ENCODE measurements at places on chromosomes 2 and 18.

DNA sequence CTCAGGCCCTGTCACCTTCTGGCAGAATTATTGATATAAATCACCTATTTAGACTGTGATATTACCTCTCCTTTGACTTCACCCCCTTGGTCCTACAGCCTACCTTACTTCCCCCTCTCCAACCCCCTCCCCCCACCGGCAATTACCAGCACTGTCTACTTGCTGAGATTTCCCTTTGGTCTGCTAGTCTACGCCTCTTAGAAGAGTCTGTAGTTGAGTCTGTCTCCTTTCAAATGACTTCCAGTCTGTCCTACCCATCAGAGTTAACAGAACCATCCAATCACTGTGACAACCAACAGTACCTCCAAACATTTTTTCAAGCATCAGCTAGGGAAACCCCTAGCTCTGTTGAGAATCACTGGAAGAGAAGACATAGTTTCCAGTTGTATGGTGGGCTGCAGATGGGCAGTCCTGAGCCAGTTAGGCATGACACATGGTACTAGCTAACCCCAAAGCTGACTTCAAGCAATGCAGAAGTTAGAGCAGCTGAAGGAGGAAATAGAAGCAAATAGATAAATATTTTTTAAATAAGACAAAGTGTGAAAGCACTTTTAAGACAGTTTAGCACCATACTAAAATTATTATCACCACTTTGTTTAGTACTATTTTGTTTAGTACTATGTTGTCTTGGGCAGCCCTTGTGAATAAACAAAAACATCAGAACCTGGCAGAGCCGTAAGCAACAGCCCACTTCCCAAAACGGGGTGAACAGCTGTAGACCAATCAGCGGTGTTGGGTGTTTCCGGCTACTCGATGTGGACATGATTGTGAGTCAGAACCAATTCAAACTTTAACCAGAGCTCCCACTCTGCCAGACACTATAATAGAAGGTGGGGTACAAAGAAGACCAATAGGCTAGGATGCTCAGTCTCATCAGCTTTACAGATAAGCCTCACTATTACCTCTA is 2.7 kb upstream of the ASNSD1 start:
- no peak for DNase-seq

DNA sequence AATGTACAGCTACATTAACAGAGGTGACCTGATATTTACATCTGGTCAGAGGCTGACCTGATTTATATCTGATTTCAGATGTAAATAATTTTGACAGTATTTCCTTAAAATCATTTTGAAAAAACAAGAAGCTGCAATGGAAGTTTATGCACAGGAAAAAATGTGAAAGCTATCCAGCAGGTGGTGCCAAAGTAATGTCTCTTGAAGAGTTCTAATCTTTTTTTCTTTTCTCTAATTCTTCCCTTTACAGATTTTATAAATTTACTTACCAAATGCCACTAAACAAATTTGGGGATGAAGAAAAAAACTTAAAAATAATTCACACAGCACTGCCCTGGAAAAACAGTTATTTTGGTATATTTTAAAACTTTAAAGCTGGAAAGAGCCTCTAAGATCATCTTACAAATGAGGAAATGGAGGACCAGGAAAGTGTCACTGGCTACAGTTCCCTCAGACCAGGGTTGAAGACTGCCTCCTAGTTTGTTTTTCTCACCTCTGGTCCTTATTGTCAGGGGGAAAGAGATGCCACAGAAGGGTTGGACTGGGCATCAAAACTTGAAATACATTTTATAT is 16.4 kb upstream of the FBLN7 start:
- DNase-seq: peak; percentile 64

DNA sequence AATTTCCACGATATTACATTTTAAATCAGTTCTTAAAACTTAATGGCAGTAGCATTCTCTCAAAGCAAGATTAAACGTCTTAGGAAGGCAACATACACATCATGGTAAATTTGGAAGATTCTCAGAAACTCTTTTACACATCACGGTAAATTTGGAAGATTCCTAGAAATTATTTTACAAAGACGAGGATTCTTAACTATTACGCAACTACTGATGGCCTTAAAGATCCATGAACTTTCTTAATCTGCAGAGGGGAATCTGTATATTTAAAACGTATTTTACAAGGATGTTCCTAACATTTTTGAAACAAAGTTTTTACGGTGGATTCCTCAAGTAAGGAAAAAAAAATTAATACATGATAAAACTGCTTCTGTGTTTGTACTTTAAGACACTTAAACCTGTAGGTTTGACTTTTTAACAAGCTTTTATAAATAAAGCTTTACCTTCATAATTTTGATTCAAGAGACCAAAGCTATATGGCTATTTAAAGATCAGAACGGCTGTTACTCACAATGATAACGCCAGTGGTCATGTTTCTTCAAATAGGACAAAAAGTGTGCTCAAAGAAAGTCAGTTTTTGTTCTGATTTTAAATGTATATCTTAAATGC is 1.7 kb downstream of the ATF2 start:
- no peak for DNase-seq

DNA sequence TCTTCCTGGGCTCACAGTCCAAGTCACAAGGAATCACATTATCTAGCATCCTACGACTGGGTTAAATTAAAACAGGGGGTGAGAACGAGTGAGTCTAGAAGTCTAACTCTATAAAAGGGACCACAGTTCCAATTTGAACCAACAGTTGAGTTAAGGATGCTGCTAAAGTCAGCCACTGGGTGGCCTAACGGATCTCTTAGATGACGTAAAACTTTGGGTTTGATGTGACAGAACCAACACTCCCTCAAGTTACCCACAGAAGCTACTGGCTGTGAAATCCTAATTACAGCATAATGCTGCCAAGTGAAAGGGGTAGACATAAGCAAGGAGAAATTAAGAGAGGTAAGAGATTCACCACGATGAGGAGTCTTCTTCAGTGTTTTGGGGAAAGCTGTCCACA is 32.7 kb upstream of the RUFY4 start:
- no peak for DNase-seq

DNA sequence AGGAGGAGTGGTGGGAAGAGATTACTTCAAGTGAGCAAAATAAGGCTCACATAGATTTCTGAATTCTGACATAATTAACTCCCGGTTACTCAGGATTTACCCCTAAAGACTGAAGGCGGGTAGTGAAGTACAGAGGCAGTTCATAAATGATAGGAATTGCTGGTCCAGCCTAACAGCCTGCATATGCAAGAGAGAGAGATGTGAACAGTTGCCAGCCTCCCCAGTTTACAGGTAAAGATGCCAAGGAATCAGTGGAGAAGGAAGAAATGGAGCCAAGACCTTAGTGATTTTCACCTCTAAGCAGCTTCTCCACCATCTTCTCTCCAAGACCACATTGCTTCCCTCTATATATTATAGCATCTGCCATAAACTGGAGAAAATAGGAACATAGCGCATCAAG is 91.8 kb upstream of the THUMPD2 start:
- DNase-seq: no peak

GRCh38 chr18:48028081-48028480 is 97.6 kb upstream of the SMAD2 start:
- DNase-seq: no peak

GRCh38 chr18:2848247-2849246 is 1.7 kb downstream of the EMILIN2 start:
- no peak for DNase-seq

- peak; percentile 63 for DNase-seq
Observed at GRCh38 chr2:208062961-208063360, 37.6 kb upstream of the PLEKHM3 start.

GRCh38 chr2:165675551-165675968 is 118.5 kb downstream of the GALNT3 start:
- no peak for DNase-seq

DNA sequence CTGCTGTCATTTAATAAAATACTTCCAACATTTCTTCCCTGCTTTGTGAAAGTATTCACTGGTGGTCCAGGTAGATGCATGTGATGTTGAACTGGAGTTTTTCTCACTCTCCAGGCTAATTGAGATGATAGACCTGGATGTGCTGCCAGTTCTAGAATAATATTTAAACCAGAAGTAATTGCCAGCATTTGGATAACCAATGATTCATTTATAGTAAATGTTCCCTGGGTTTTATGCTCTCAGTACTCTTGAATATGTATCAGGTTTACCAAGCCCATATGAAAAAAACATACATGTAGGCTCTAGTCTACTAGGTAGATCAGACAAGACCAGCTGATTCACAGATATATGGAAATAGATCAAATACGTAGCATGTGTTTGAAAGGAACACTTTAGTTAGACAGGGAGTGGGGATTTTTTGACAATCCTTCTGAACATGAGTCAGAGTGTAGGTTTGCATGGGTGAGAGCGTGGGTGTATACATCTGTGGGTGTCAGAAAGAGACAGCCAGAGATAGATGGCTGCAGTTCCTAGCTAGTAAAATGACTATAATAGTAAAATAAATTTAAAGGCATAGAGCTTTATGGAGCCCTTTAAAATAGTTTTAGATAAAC is 115.1 kb downstream of the NAB1 start:
- no peak for DNase-seq

GRCh38 chr2:203126996-203127395 is 111.8 kb upstream of the CYP20A1 start:
- DNase-seq: no peak

DNA sequence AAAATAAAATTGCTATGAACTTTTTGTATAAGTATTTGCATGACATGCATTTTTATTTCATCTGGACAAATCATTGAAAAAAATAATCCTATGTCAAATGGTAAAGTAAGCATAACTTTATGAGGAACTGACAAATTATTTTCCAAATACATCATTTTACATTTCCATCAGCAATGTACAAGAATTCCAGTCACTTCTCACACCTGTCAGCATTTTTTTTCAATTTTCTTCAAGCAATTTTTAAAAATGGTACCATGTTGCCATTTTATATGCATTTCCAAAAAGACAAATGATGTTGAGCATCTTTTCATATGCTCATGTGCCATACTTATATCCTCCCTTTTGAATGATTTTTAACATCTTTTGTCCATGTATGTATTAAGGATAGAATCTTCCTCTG is 961.7 kb upstream of the PIK3C3 start:
- DNase-seq: no peak

- no peak for DNase-seq
Observed at GRCh38 chr2:144943986-144944385, 424.1 kb upstream of the ZEB2 start.

GRCh38 chr2:33437297-33437696 is 39.2 kb upstream of the RASGRP3 start:
- no peak for DNase-seq

- no peak for DNase-seq
Observed at GRCh38 chr18:6327895-6328620, 86.7 kb downstream of the L3MBTL4 start.

DNA sequence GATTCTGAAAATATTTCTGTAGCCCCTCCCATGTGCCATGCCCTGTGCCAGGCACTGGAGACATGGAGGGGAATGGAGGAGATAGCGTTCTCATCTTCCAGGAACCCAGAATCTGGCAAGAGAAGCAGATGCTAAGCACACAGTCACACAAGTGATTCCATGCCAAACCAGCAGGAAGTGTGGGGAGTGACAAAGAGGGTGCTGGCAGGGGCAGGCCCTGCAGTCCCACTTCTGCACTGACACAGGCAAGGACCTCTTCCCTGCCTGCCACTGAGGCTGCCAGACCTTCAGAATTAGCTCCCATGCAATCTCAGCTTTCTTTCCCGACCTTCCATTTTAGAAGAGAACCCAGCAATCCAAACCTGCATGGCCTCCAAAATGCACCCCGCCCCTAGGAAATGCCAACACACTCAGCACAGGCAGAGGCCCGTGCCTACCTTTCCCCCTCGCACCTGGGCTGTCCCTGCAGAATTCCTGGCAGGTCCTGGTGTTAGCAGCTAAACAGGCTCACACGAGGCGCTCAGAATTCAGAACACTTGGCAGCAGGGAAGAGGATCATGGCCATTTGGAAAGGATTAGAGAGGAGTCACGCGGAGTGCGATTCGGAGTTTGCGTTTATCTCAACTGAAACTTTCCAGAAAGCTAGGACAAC is 155.3 kb downstream of the MSH2 start:
- DNase-seq: no peak

- peak; percentile 79 for DNase-seq
Observed at GRCh38 chr2:73070643-73071359, 711 bp downstream of the SFXN5 start.

DNA sequence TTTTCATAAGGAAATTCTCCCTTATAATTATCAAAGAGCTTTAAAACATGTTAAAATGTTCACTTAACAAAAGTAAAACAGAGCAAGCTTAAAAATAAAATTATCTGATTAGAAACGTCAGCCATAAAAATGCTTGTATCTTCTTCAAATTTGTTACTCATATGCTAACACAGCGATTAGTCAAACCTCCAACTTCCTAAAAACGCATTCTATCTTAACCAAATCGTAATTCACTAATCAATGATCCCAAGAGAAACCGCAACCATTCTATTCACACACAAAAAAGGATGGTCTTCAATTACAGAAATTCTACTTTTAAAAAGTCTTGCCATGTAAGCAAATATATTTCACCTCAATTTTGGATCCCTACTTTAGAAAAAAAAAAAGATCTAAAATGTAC is 1.9 kb downstream of the STK17B start:
- DNase-seq: no peak

DNA sequence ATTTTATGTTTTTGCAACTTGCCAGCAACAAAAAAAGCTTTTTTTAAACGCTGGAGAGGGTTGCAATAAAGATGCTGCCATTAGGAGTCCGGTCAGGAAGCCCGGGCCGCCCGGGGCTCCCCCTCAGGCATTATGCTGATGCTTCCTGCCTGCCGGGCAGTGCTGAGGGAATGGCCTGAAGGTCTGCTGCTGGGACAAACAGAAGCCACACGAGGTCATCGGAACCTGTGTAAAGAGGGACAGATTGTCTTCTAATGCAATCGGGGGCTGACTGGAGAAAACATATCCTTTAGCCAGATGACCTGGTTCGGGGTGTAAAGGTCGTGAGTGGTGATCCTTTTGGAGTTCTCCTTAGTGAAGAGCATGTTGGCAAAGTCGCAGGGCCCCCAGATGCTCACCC is 2.3 kb downstream of the IMPA2 start:
- no peak for DNase-seq

- DNase-seq: no peak
Observed at GRCh38 chr18:49460976-49461601, 644 bp upstream of the DYM start.

DNA sequence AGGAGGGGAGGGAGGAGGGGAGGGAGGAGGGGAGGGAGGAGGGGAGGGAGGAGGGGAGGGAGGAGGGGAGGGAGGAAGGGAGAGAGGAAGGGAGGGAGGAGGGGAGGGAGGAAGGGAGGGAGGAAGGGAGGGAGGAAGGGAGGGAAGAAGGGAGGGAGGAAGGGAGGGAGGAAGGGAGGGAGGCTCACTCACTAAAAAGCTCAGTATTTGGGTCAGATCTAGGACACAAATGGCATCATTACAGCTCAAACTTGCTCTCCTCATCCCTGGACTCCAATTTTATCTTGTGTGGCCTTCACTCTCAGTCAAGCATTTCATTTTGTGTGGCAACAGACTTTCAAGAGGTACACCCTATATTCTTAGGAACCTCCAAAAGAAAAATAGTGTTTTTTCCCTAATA is 435.4 kb downstream of the IRS1 start:
- DNase-seq: no peak

GRCh38 chr18:56289381-56289780 is 349.0 kb downstream of the TXNL1 start:
- DNase-seq: no peak

GRCh38 chr2:240238786-240239185 is 98.3 kb upstream of the OTOS start:
- DNase-seq: no peak

GRCh38 chr2:127012868-127013267 is 94.1 kb downstream of the BIN1 start:
- DNase-seq: no peak
